Small intestine (tissue), 16 donors: ENCODE measurements at places on chromosomes 16 and 17.

DNA sequence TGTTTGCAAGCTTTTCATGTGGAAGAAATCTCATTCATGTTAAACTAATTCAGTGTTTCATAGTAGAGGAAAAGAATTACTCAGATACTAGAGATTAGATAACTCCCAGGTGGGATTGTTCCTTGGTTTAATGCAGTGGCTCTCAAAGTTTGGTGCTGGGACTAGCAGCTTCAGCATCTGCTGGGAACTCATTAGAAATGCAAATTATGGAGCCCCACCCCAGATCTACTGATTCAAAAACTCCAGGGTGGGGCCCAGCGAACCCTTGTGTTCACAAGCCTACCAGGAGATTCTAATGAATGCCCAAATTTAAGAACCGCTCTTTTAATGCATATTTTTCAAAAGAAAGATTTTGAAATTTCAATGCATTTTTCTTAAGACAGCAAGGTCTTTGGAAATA is 253.4 kb upstream of the CNTNAP4 start:
- DNase-seq: no peak

GRCh38 chr16:28538733-28539596 is at the start of gene NUPR1:
Gene NUPR1 (minus strand): TSS chr16:28538974. CDS start chr16:28538907, 67 bp downstream.
- peak; percentile 60 for DNase-seq

GRCh38 chr16:29230671-29231096 is 175.8 kb downstream of the NPIPB11 start:
- DNase-seq: no peak

- DNase-seq: no peak
Observed at GRCh38 chr16:8892101-8892575, 10.0 kb downstream of the LITAFD start.

GRCh38 chr16:77430360-77430759 is 4.5 kb downstream of the ADAMTS18 start:
- no peak for DNase-seq

GRCh38 chr16:77822661-77823060 is 34.3 kb downstream of the VAT1L start:
- no peak for DNase-seq

DNA sequence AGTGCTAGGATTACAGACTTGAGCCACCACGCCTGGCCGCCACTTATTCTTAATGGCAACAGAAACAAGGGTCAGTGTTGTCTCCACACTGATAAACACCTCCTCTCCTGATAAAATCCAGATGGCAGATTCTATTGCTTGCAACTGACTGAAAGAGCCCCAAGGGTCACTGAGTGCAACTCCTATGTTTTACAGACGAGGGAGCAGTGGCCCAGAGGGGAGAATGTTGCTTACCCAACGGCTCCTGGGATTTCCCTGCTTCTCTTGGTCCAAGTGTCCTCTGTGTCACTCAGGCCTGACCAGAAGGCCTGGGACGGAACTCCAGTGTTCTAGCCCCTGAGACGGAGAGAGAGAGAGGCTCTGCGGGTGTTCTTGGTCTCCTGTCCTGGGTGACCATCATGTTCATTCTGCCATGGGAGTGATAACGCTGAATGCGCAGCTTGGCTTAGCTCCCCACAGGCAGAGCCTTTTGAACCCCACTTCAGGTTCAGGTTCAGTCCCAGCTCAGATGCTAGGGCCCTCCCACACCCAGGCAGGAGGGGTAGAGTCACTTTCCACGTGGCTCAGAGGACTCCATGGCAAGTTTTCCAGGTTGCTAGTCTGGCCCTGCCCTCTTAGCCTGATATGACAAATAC is 77.3 kb upstream of the NLRP1 start:
- DNase-seq: no peak

- no peak for DNase-seq
Observed at GRCh38 chr17:836151-836550, 54.0 kb downstream of the MRM3 start.

- no peak for DNase-seq
Observed at GRCh38 chr16:81786321-81786720, 7.2 kb downstream of the PLCG2 start.

DNA sequence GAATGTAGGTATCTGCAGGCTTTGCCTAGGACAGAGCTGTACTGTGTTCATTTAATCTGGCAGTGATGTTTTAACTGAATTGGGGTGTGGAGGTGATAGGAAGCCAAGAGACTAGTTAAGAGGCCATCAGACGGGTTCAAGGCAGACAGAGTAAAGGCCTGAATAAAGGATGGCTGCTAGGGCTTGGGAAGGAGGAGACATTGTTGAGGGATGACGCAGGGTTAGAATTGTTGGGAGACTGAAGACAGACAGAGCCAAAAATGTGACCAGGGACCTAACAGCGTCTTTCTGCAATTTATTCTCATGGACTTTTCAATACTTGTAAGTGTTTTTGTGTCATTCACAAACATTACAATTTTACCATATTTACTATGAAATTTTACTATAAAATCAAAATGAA is 48.6 kb upstream of the MYH10 start:
- DNase-seq: no peak

GRCh38 chr16:48561960-48562393 is 48.0 kb downstream of the N4BP1 start:
- DNase-seq: no peak

DNA sequence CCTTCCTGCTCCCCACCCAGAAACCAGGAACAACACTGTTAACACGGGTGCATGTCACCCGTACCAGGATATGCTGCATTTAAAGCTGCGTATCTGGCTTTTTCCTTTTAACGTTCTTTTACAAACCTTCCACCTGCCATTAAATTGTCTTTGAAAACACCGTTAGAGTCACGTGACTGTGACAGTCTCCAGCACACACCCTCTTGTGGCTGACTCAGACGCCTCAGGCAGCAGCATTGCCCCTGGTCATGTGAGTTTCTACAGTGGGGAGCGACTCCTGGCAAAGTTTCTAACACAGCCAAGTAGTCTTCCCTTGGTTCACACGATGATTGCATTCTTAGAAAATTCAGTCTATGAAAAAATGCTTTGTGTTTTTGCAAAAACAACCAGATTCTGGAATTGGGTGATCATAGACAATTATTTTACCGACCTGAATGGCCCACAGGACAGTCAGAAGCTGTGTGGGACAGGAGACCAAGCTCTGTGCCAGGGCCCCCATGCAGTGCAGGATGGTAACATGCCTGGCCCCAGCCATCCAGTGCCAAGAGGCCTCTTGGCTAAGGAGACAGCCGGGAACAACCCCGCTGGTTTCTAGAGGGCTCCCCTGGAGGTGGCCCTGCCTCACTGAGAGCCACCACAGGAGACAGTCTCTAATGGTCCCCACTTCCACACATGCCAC is 199.1 kb downstream of the KATNIP start:
- DNase-seq: peak; percentile 92

DNA sequence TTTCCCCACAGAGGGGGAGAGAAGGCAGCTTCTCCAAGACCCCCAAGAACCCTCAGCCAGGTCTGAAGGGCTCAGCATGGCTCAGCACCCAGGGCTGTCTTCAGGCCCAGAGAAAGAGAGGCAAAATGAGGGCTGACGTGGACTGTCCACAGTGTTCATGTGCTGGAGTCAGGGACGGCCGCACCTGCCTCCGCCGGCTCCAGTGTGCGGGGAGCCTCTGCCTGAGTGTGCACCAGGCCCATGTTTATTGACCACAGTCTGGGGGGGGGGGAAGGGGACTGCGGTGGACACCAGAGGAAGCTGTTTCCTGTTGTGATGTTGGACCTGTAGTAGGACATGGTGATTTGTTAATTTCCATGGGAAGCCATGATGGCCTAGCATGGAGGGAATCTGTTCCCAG is 6.9 kb downstream of the MRM1 start:
- no peak for DNase-seq

DNA sequence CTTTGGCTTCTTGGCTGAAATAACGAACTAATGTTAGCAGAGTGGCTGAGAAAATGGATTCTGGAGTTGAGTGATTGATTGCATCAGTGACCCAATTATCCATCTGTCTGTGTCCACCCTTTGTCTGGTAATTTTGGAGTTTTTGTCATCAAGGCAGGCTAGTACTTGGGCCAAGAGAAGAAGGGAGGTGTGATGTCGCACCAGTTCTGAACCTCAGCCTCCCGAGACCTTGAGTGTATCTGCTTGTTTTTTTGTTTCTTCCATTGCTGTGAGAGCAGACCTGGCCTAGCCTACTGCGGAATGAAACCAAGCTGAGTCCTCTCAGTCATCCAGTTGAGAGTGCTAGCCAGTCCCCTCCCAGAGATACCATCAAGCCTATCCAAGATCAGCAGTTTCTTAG is 4.5 kb downstream of the ABCA8 start:
- DNase-seq: no peak

DNA sequence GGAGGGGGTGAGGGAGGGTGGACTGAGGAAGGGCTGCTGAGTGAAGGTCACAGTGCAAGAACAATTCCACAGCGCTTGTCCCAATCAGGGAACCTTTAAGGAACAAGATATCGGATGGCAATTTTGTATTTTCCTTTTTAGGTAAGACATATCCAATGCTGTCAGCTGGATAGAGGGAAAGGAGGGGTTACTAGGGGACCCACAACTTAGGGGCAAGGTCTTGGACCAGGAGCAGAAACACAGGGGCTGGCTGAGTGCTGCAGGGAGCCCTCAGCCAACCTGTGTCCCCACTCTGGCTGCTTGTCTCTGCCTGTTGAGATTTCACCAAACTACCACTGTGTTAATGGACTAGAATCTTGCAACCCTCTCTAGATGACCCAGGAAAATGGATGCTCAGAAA is 47.6 kb downstream of the AKAP1 start:
- no peak for DNase-seq

DNA sequence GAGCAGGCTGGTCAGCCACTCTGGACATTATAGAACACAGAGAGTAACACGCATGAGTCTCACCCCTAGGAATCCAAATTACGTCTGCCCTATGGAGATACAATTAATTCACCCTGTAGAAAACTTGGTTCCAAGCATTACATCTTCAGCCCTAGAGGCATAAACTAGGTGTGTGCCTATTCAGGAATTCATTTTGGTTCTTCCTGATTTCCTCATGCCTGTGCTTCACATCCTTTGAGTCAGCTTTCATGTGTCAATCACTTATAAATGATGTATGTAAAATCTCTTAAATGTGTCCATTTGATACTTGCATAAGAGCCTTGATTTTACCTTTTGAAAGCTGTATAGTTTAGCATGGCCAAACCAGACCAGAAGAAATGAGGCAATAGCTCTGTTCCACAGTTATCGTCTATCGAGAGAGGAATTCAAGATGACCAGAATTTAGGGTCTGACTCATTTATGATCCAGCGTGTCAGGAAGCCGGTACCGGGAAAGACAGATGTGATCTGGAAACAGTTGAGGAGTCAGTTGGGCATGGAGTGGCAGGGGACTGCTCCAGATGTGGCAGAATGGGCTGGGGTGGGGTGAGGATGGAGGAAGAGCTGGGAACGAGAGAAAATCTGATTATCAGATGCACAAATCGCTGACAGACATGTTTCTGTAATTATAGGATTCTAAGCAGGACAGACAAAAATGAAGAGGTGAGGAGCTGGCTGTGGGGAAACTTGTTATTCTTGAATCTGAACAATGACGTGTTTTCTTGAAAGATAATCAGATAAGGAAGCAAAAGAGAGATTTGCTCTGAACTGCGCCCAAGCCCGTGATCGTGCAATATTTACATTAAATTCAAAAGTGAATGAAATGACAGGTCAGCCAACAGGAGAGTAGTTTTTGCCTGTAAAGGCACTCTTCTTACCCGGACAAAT is 76.7 kb downstream of the C16orf95 start:
- DNase-seq: no peak

- peak; percentile 56 for DNase-seq
Observed at GRCh38 chr16:23509782-23510163, 521 bp downstream of the GGA2 start.

GRCh38 chr16:66422366-66422765 is 4.7 kb upstream of the BEAN1 start:
- DNase-seq: no peak

- DNase-seq: no peak
Observed at GRCh38 chr17:71494062-71494855, 626.6 kb upstream of the SOX9 start.

DNA sequence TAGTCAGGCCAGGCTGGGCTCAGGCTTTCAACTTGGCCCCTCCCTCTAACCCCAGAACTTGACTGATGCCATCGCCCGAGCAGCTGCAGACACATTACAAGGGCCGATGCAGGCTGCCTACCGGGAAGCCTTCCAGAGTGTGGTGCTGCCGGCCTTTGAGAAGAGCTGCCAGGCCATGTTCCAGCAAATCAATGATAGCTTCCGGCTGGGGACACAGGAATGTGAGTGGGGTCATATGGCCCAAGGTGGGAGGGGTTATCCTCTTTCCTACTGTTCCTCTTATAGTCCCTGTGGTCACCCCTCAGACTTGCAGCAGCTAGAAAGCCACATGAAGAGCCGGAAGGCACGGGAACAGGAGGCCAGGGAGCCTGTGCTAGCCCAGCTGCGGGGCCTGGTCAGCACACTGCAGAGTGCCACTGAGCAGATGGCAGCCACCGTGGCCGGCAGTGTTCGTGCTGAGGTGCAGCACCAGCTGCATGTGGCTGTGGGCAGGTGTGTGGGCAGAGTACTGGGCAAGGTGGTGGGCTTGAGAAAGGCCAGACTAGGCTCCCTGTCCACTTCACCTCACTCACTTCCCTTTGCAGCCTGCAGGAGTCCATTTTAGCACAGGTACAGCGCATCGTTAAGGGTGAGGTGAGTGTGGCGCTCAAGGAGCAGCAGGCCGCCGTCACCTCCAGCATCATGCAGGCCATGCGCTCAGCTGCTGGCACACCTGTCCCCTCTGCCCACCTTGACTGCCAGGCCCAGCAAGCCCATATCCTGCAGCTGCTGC is 2.1 kb upstream of the NRN1L start:
- DNase-seq: no peak

DNA sequence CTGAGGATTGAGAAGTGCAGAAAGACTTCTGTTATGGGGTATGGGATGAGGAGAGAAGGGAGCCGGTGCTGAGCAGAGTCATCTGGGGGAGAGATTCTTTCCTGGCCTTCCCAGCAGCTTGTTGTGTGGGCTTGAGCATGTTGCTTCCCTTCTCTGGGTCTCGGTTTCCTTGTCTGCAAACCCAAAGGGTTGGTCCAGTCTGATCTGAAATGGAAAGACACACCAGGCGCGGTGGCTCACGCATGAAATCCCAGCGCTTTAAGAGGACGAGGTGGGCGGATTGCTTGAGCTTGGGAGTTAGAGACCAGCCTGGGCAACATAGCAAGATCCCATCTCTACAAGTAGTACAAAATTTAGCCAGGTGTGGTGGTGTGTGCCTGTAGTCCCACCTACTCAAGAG is 6.0 kb downstream of the SOCS3 start:
- DNase-seq: no peak

GRCh38 chr17:29263916-29264315 is 17.3 kb downstream of the CRYBA1 start:
- no peak for DNase-seq

GRCh38 chr16:53780051-53780450 is 76.1 kb downstream of the FTO start:
- peak; percentile 38 for DNase-seq

GRCh38 chr16:12242516-12242915 is 266.0 kb downstream of the SNX29 start:
- DNase-seq: no peak

DNA sequence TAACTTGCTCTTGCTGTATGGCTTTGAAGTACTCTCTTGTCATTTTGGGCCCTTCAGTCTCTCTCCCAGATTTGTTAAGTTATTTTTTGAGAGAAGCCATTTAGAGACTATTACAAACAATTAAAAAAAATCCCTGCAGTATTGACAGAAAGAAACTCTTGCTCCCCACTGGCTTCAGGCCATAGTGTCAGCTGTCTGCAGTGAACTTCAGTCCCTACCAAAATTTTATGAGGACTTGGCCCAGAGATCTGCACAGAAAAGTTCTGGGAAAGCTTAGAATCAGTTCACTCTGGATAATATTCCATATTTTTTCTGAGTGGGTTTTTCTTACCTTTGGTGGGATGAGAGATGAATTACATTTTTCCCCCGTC is 30.9 kb upstream of the SUPT4H1 start:
- no peak for DNase-seq
